M059J (cell line): ENCODE measurements at places on chromosomes 3 and 15. TPM values are rescaled to one million over a fixed set of nuclear protein-coding genes. Genes with fewer than 3 reads are reported as not detected.

- peak; percentile 92 for DNase-seq
Observed at GRCh38 chr15:51132384-51133139, 37.9 kb upstream of the TNFAIP8L3 start.

DNA sequence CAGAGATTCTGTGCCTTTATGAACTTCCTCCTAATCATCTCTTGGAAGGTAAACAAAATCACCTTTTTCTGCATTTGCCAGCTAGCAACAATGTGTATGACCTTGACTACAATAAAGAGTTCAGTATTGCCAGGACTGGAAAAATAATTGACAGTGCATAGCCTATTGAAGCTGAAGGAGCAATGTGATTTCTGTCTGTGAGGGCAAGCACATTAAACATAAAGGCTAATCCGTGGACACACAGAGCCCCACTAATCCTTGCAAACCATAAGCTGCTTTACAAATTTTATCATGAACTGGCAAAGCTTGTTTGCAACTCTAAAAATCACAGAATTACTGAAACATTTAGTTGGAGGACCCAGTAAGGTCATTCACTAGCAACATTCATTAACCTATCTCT, 563.8 kb downstream of the PYDC2 start:
- no peak for DNase-seq

DNA sequence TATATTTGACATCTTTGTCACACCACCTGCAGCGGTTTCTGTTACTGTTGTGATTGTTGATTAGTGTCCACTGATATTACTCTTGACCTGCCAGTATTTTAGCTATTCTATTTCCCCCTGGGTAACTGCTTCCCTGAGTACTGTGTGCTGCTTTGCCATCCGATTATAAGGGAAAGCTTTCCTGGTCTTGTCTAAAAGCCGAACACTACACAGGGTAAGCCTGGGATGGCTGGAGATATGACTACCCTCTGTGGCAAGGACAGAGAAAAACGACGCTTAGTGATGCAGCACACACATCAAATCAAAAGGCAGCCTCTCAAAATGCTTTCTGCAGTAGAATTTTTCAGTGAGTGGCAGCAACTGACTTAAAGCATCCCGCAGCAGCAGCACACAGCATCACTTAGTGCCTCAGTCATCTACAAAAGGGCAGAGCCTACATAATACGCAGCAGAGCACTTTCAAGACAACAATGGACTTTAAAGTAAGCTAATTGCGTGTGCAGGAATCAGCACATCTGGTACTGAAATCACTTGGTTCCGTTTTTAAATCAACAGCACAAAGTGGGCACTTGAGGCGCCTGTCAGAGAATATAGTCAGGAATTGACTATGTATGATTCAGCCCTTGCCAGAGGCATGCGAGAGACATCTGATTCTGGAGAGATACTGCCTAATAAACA, 656.3 kb upstream of the TGFBR2 start:
- DNase-seq = no peak

DNA sequence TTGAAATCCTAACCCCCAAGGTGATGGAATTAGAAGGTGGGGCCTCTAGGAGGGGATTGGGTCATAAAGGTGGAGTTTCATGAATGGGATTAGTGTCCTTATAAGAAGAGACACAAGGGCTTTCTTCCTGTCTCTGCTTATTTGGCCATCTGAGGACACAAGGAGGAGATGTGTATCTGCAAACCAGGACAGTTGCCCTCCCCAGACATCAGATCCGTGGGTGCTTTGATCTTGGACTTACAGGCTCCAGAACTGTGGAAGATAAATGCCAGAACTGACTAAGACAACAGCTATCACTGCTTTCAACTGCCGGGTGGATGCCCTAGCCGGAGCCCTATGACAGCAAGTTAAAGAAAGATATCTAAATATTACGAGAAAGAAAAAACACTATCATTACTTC, 94.4 kb downstream of the CHRNA7 start:
- no peak for DNase-seq

DNA sequence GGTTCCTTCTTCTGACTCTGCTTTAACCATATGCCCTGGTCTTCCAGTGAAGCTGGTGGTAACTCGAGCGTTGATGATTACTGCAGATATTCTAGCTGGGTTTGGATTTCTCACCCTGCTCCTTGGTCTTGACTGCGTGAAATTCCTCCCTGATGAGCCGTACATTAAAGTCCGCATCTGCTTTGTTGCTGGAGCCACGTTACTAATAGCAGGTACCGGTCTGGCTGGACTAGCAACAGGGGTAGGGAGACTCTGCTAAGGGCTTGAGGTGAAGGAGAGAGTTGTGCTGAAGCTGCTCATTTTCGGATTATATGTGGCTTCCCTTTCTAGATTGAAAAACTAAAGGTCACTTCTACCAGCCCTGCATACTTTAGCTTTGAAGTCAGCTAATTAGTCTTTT, 16.8 kb downstream of the CLDN16 start:
- peak; percentile 55 for DNase-seq

GRCh38 chr15:78024883-78025282, 52.6 kb downstream of the TBC1D2B start:
- DNase-seq = no peak

- DNase-seq = no peak
Observed at GRCh38 chr3:12237076-12237475, 51.8 kb upstream of the PPARG start.

- no peak for DNase-seq
Observed at GRCh38 chr15:47607695-47608094, 109.6 kb upstream of the SEMA6D start.

GRCh38 chr15:72968531-72968922, 83.7 kb upstream of the NEO1 start:
- no peak for DNase-seq

GRCh38 chr3:13515786-13516759, 32.9 kb upstream of the FBLN2 start:
- DNase-seq = no peak

GRCh38 chr3:12875857-12876836, 34.8 kb upstream of the RPL32 start:
- no peak for DNase-seq

GRCh38 chr15:38041576-38041975, 107.1 kb downstream of the TMCO5A start:
- DNase-seq = peak; percentile 75

- DNase-seq = no peak
Observed at GRCh38 chr3:106125321-106125720, 256.5 kb upstream of the CBLB start.

GRCh38 chr15:25900901-25901300, 37.8 kb upstream of the ATP10A start:
- DNase-seq = peak; percentile 31

DNA sequence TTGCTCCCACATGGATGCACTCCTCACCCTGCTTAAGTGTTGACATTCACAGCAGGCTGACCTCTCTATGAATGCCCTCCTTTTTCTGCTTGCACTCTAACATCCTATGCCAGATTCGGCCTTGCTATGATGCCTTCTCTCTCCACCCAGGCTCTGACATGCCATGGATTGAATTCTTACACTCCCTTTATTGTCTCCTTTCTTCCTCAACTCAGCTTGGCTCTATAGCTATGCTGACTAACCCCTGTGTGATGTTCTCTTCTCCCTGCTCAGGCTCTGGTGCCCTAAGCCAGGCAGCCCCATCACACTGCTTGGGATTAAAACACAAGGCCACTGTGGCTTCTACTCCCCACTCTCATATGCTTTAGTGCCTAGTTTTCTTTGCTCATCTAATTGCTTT, 563.7 kb downstream of the NSUN3 start:
- DNase-seq = no peak

DNA sequence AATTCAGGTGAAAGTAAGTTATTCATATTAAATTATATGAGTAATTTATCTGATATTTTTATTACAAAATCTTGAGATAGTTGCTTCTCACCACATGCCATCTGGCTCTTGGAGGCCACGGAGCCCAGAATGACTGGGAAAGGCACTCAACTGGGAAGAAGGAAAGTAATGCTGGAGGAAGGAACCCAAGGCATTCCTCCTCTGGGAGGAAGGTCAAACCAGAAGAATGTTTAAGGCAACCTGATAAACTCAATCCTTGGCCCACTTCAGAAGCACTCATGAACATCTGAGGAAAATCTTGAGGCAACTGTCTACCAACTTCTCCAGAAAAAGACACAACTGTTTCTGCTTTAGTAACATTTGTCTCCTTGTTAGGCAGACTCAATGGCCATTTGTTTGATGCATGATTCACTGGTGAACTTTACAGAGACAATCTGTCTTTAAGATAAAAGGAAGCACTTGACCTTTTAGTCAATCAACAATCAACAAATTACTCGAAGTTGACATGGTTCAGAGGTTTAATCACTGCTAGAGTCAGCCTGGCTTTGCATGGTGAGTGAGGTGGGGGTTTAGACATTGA, 261.4 kb upstream of the MME start:
- no peak for DNase-seq

GRCh38 chr15:83053151-83053550, 13.9 kb downstream of the BTBD1 start:
- DNase-seq = peak; percentile 66

GRCh38 chr15:34297059-34297458, 40.5 kb downstream of the SLC12A6 start:
- DNase-seq = peak; percentile 32

GRCh38 chr3:4409415-4409814, 57.7 kb downstream of the SUMF1 start:
- no peak for DNase-seq

DNA sequence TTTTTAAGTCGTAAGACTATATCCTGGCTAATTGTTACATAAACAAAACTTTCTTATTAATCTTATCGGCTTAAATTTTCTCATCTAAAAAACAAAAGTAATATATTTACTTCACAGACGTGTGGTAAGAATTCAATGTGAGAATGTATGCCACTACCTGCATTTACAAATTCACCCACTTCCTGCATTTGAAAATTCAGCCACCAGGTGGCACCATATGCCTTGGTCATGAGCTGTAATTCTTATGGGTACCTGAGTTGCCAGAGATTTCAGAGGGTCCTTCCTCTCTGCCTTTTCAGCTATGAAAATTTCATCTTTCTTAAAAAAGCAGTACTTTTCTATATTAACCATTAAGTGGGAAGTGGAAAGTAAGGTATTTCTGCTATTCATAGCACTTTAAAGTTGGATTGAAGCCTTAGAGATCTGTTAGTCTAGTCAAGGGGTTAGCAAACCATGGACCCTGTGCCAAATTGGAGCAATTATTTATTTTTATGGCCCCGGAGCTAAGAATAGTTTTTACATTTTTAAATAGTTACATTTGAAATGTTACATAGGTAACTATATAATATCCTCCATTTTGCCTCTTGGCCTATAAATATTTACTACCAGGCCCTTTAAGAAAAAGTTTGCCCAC, 127.8 kb downstream of the HCN4 start:
- DNase-seq = peak; percentile 51

DNA sequence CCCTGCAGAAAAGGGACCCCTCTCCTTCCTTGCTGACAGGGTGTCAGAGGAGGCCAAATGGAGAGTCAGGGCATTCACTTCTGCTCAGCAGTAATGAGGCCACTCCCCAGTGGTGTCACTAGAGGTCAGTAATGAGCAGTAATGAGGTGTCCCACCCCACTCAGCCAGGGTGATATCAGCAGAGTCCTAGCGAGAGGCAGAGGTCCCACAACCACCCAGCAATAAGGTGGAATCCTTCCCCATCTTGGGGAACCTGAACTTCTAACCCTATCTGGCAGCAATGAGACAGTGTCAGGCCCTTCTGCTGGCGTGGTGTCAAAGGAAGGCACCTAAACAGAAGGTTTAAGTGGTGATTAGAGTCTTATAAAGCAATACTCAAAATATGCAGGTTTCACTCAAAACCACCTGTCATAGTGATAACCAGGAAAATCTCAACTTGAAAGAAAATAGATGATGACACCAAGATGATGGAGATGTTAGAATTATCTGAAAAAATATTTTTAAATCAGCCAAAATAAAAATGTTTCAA, 12.9 kb downstream of the OCA2 start:
- DNase-seq = peak; percentile 49

DNA sequence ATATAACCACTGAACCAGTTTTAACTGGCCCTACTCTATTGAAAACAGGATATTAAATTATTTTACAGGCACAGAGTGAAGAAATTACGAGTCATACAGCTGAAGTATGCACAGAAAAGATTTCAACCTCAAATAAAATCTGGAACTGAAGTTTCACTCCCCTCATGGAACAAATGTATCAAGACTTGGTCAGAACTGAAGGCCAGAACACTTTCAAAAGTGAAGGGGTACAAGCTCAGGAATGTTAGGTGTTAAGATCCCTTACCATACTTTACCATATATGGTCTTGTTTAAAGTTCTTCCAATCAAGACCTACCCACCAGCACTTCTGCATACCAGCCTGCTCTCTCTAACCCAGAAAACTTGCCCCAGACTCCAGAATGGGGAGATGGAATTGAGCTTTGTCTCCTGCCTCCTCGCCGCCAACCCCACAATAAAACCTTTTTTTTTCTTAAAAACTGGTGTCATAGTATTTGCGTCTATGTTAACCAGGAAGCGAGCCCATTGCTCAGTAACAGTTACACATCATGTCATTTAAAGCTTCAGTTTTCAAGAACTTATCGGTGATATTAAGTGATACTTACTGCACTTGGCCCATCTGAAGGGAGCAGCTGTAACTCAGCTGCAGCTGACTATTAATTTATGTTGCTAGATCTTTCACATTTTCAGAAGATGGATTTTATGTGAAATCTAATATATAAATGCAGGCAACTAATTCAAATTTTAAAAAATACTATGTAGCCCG, 59.9 kb downstream of the OXSM start:
- DNase-seq = no peak

- DNase-seq = no peak
Observed at GRCh38 chr15:84987949-84988624, 6.4 kb downstream of the PDE8A start.

Gene LYSMD2
- 16.7 and 19.8 TPM in 2 replicates for total RNA-seq

Gene EBLN2
- 0.54 and 2.1 TPM in 2 replicates for total RNA-seq

Gene TAGLN3
- total RNA-seq = 1.6 and 3.2 TPM in 2 replicates

Gene MUSTN1
- 0.27 TPM in 1 of 2 replicates, not detected in the other for total RNA-seq

Gene KCTD6
- 5.7 and 11.6 TPM in 2 replicates for total RNA-seq

Gene MRAS
- total RNA-seq = 11.2 and 14.4 TPM in 2 replicates

Gene NAALADL2
- total RNA-seq = 3.1 and 5.1 TPM in 2 replicates

Gene IGSF10
- total RNA-seq = 4.3 and 5.1 TPM in 2 replicates

Gene PTPRG
- 9.2 and 15.9 TPM in 2 replicates for total RNA-seq

Gene GATA2
- total RNA-seq = 22.7 and 36.3 TPM in 2 replicates

Gene NRG4
- not detected in 2 replicates for total RNA-seq
